ENCODE measurements at places on chromosomes 16 and 17.

- no peak for DNase-seq
These were observed 3.3 kb downstream of the CARMIL2 start for GRCh38 chr16:67648088-67648763.

GRCh38 chr16:62100651-62101050 is 64.4 kb upstream of the CDH8 start:
- no peak for DNase-seq

DNA sequence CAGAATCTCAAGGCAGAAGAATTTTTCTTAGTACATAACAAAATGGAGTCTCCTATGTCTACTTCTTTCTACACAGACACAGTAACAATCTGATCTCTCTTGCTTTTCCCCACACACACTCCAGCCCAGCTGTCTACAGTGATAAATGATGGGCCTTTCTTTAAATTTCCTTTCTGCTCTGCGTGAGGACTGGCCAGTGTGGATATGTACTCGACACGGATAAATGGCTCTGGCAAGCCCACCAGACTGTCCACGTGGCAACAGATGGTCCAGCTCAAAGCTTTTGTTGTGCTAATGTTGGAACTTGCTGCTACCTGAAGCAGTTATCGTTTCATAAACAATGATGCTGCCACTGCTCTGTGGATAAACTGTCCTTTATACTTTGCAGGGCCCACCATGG is 410.7 kb downstream of the TMEM114 start:
- DNase-seq, result no peak

GRCh38 chr17:47806026-47806912 is 15.3 kb downstream of the OSBPL7 start:
- DNase-seq, result no peak

Measured in T-helper 2 cell (primary cell).